ENCODE measurements at places on chromosomes 2 and 18.

DNA sequence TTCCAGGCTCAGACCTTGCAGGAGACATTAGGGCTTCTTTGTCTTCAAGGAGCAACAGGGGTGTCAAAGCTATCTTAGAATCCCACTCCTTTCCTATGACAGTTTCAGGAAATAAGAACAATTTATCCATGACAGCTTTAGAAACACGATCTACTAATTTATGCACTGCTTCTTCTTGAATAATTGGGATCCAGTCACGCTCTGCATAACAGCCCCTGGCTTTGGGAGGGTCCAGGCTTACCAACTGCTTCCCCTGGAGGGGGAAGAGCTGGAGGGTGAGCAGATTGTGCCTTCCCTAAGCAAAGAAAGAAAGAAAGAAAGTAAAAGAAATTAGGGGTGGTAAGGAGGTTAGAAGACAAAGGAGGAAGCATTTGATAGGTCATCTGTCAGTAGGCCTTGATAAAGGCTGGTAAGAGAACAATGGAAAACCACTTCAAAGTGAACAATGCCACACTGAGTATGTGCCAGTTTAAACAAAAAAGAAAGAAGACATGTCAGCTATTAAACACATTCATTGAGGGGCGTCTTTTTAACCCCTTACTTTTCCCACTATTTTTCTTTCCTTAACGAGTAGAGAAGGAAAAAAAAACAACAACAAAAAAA lies 327.6 kb downstream of the DCC start:
- no peak for DNase-seq

DNA sequence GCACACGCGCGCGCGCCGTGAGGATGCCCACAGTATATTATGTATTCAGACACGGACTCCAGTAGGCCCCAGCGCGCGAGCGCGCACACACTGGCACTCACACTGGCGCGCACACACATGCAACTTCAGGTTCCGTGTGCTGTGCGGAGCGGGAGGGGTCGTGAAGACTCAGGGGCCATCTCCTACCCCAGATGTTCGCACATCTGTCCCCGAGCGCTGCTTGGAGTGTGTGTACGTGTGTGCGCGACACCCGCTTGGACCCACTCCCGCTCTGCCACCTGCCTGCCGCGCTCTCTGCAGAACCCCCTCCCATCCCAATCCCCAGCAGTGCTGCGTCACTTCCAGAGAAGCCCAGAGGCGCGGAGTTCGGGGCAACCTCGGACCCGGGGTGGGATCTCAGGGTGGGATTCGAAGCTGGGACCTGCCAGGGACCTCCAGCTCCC lies 2.6 kb downstream of the NRP2 start:
- no peak for DNase-seq

GRCh38 chr2:143158551-143159485 lies 29.6 kb downstream of the ARHGAP15 start:
- DNase-seq: no peak

GRCh38 chr18:45997700-45998151 lies 30.6 kb upstream of the EPG5 start:
- no peak for DNase-seq

- DNase-seq: no peak
These were observed 261.1 kb upstream of the FN1 start for GRCh38 chr2:215697003-215697402.

DNA sequence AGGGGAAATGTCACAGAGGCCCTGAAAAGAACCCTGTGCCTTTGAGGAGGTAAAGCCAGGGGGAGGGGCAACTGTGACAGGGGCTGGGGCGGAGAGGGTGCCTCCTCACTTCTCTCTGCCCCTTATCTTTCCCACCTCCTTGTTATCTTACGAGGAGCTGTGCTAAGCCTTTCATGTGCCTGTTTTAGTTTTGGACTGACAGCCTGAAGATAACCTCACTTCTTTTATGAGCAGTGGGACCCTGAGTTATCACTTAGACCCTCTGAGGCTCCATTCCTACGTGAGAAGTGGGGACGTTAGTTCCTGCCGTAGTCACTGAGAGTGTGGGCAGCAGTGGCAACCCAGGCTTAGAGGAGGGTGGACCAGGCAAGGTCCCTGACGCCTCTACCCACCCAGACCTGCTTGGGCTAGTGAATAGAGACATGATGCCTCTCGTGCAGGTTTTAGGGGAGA lies 39.5 kb upstream of the LBH start:
- DNase-seq: no peak

GRCh38 chr2:200929334-200930249 lies 33.9 kb downstream of the ORC2 start:
- DNase-seq: no peak

GRCh38 chr2:70960833-70961647 lies 17.4 kb upstream of the ANKRD53 start:
- DNase-seq: no peak

GRCh38 chr2:206086716-206087350 lies 859 bp upstream of the INO80D start:
- DNase-seq: no peak

GRCh38 chr2:231519975-231520555 lies 10.2 kb downstream of the NMUR1 start:
- DNase-seq: no peak

GRCh38 chr18:35377875-35378573 lies 887 bp upstream of the ZNF396 start:
- DNase-seq: no peak

DNA sequence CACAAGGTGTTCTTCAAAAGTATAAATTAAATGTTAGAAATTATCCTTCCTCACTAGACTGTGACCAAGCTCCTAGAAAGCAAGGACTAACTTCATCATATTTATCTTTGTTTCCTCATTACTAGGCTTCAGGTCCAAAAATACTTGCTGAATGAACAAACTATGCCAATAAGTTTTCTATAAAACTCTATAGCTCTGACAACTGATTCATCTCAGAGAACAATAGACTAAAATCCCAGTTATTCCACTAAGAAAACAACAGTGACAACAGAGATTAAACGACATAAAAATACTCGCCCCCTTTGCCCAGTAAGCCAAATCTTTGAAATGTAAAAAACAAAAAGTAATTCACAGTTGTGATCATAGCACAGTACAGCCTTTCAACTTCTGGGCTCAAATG lies 13.6 kb downstream of the TLK1 start:
- no peak for DNase-seq

DNA sequence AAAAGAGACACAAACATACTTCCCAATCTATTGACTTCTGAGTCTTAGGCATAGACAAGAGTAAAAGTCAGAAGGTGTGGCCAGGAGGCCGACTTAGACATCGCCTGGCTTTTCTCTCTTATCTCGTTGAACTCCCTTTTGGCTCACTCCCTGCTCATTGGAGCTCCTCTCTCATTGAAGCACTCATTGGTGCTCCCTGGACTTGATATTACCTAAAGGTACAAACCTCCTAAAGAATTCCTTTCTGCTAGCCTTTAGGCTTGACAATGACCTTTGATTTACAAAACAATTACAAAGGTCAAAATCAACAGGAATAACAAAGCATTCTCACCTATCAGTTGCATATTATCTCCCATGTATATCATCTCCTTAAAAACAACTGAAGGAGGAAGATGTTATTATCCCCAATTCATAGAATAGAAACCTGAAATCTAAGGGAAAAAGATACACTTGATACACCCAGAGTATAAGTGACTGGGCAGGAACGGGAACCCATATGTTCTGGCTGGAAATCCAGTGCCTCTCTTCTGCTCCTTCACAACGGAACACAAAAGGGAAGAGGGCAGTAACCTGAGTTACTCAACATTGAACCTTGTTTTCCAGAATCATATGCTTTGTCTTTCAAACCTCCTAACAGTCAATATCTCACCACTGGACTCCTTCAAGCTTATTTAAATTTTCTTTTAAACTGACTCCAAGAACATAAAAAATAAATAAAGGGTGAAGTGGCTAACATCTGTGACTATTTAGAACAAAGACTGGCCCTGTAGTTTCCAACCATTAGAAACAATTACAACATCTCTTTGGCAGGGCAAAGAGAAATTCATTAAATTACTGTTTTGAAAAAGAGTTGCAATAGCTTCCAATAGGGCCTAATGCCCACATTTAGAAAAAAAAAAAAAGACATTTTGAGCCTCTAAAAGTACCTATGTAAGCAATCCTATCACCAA lies 1247.9 kb downstream of the LRP1B start:
- no peak for DNase-seq

GRCh38 chr2:158914731-158915130 lies 53.7 kb upstream of the TANC1 start:
- DNase-seq: no peak

- DNase-seq: no peak
These were observed 119.3 kb downstream of the PRKCE start for GRCh38 chr2:45770811-45771210.

- no peak for DNase-seq
These were observed 24.2 kb downstream of the COLEC12 start for GRCh38 chr18:476251-476664.

DNA sequence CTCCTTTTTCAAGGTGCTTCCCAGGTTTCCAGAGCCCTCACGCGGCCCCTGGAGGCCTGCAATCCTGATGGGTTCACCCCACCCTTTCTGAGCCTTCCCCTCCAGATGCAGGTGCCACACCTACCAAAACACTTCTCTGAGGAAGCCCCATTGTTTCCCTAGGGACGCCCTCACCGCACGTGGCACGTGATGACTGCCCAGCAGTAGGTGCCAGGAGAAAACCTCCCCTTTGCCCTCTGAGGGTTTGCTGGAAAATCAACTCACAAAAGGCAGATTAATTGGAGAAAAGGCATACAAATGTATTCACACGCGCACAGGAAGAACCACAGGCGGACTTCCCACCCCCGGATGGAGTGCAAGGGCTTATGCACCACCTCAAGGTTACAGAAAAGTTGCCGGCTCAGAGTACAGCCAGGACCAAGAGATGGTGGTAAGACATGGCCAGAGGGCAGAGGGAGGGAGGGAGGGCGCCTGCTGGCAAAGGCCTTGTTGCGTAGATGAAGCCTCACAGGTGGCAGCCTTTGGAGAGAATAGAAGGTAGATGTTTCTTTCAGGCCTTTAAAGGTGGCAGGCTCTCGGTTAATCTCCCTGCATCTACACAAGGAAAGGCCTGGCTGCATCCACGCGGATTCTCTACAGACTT lies 269.4 kb upstream of the RAB6C start:
- no peak for DNase-seq

DNA sequence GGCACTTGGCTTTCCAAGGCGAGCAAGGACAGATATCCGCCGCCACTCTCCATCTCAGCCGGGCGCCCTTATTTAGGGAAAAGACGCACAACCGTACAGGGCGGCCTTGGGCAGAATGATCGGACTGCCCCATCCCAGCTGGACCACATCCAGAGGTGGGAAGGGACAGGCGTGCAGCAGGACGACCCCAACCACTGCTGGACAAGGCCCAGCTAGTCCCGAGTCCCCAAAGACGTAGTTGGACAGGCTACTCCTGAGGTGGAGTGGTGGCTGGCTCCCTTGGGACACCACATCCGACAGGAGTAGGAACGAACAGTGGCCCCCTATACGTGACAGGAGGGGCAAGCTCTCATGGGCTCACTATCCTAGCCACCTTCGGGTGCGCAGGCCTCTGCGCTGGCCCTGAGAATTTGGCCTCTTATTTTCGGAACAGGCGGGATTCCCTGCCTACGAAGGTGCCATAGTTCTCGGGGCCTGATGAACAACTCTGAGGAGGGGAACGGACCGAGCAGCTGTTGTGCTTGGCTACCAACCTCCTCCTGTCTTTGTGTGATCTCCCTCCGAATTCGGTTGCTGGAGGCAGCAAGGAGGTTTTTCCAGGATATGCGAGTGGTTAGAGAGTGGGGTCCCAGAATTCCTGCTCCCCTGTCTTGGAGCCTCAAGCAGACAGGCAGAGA lies 2.3 kb downstream of the FEV start:
- DNase-seq: no peak

- DNase-seq: no peak
These were observed 29.0 kb upstream of the DARS1 start for GRCh38 chr2:136014411-136014810.

DNA sequence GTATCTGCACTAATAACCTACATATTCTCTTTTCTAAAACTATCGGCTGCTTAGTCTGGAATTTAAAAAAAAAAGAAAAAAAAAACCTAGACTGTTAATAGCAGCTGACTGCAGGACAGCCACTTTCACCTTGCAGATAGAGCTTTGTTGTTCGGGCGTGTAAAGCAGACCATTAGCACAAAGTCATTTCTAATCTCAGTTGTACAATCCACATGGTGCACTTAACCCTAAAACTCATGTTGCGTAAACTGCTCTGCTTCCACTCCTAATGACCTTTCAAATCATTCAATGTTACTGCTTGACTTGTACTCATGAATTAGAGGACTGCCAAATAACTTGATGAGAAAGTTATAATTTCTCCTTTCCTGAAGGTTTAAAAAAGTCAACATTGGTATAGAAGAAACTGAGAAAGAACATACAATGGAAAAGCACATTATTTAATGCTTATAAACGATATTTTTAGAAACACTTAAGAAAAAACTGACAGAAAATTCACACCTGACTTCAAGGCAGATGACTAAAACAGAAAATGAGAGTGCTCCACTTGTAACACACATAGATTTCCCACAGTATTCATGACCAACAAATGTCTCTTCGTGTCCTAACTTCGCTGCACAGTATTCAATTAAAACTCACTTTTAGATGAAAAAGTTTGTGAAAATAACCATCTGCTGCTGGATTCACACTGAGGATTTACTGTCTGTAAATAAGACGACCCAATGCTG lies 2.6 kb downstream of the CDH2 start:
- DNase-seq: no peak

- no peak for DNase-seq
These were observed 1185.2 kb upstream of the CELF4 start for GRCh38 chr18:38750751-38751150.

GRCh38 chr2:30030361-30030760 lies 109.0 kb upstream of the ALK start:
- DNase-seq: no peak

DNA sequence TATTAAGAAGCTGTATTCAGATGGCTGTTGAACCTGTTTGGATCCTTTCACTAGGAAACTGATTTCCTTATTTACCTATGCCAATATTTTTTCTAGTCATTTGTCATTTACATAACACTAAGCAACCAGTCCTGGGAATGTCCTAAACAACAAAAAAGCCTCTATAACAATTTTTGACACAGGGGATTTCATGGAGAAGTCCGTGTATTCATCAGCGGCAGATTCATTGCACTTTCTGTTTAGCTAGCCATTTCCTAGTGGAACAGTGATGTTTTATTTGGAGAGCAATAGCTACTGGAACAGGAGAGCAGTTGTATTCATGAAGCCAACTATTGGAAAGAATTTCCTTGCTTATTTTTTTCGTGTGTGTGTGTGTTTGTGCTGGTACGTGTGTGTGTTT lies 604.3 kb upstream of the POU3F3 start:
- DNase-seq: no peak

DNA sequence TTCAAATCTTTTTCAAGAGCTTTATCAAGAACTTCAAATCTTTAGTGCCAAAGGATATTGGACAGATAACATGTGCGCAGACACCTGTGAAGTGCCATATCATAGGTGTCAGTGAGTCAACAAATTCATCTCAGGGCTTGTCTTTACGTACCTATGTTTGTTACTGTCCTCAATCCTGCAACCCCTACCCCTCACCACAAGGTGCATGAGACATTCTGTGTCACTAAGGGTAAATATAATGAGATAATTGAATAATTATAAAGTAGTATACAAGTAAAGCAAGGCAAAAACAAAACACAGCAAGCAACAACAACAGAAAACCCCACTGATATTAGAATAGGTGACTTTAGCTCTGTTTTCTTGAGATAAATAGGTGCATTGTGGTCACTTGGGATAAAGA lies 1495.8 kb upstream of the TMEFF2 start:
- DNase-seq: no peak

- DNase-seq: no peak
These were observed 239.1 kb downstream of the ICOS start for GRCh38 chr2:204175552-204176271.

Data from brain pericyte (primary cell).